Ovary (tissue), 10 donors: ENCODE measurements at places on chromosomes 11 and 22. TPM values are rescaled to one million over a fixed set of nuclear protein-coding genes. Genes with fewer than 3 reads are reported as not detected.

DNA sequence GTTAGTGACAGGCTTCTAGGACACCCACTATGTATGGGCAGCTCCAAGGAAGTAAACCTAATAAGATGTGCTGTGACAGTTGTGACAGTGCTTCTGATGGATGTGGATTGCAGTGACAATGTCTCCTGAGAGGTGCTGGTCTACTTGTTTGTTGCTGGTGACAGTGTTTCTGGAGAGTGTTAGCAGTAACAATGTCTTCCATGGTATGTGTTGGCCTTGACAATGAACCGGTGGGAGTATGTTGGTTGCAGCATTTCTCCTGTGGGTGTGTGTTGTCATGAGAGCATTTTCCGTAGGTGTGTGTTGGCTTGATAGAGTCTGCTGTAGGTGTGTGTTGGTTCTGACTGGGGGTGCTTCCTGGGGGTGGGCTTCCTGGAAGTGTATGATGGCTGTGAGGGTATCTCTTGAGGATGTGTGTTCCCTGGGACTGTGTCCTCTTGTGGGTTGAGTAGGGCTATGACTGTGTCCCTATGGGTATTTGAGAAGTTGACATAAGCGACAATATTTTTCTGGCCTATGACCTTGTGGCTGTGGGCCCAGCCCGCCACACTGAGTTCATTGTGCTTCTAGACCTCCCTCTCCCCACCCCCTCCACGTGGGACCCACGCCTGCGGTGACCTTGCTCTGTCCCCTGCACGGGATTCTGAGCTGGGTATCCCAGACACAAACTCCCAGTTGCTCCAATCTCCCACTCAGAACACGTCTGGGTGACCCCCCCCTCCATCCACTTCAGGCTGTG lies 1.2 kb downstream of the DCHS1 start:
- peak overlapping the region; percentile 53 for H3K4me3 ChIP-seq
- peak overlapping the region; percentile 58 for H3K27ac ChIP-seq
- no peaks in the 10 kb centered on the region for H3K36me3 ChIP-seq
- no peaks in the 10 kb centered on the region for H3K27me3 ChIP-seq
- DNase-seq = no peak
- peaks cover 8% of the 10 kb centered on the region for H3K4me1 ChIP-seq

CRYBB1 gene
- 0.30 TPM for total RNA-seq

MYBPC3 gene
- not detected for total RNA-seq

OR51I1 gene
- 0.25 TPM for total RNA-seq

DNA sequence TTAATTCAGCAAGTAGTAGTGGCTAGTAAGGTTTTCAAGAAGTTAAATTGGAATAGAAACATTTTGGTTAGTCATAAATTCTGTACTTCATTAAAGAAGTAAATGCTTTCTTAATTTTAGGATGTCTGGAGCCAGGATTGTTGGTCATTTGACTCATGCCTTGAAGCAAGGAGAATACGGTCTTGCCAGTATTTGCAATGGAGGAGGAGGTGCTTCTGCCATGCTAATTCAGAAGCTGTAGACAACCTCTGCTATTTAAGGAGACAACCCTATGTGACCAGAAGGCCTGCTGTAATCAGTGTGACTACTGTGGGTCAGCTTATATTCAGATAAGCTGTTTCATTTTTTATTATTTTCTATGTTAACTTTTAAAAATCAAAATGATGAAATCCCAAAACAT lies 25.8 kb downstream of the ACAT1 start:
- no peak for DNase-seq
- no peak overlapping the region for H3K27ac ChIP-seq
- H3K27me3 ChIP-seq = no peaks in the 10 kb centered on the region
- no peak overlapping the region for H3K4me3 ChIP-seq

- DNase-seq = no peak
- H3K36me3 ChIP-seq = no peaks in the 10 kb centered on the region
- no peaks in the 10 kb centered on the region for H3K27me3 ChIP-seq
These were observed 8.5 kb downstream of the DCHS1 start for GRCh38 chr11:6646918-6647679.

- H3K4me3 ChIP-seq = no peak overlapping the region
- no peak for DNase-seq
- no peaks in the 10 kb centered on the region for H3K27me3 ChIP-seq
- no peaks in the 10 kb centered on the region for H3K4me1 ChIP-seq
- H3K36me3 ChIP-seq = no peaks in the 10 kb centered on the region
- H3K27ac ChIP-seq = no peak overlapping the region
These were observed 293.2 kb downstream of the SWAP70 start for GRCh38 chr11:9957072-9957471.

C1QTNF5 gene
- 10.8 TPM for total RNA-seq

GRCh38 chr11:114258696-114259095 lies 37.5 kb upstream of the NNMT start:
- no peaks in the 10 kb centered on the region for H3K36me3 ChIP-seq
- H3K27ac ChIP-seq = peak overlapping the region; percentile 94
- H3K4me1 ChIP-seq = peaks cover 8% of the 10 kb centered on the region
- no peaks in the 10 kb centered on the region for H3K27me3 ChIP-seq

DNA sequence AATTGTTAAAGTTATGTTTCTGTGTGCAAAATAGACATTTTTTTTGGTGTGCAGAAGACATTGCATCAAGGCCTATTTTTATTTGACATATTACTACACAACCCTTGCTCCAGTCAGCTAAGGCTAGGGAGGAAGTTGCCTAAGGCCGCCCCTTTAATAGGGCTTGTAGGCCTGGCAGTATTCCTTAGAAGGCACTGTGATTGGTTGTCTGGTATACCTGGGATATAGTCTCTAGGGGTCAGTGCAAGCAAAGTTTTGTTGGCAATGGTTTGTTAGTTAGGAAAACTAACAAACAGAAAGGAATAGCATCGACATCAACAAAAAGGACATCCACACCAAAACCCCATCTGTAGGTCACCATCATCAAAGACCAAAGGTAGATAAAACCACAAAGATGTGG lies 16.9 kb downstream of the CCDC15 start:
- DNase-seq = no peak
- H3K4me1 ChIP-seq = no peaks in the 10 kb centered on the region
- H3K27me3 ChIP-seq = no peaks in the 10 kb centered on the region
- H3K4me3 ChIP-seq = no peak overlapping the region

SHISA8 gene
- total RNA-seq = 0.46 TPM

GRCh38 chr11:131653260-131653659 lies 282.8 kb downstream of the NTM start:
- H3K36me3 ChIP-seq = no peaks in the 10 kb centered on the region
- no peak overlapping the region for H3K4me3 ChIP-seq
- no peaks in the 10 kb centered on the region for H3K4me1 ChIP-seq

TUB gene
- 22.3 TPM for total RNA-seq

OSM gene
- total RNA-seq = 1.2 TPM

NXPE1 gene
- total RNA-seq = 0.15 TPM

DNA sequence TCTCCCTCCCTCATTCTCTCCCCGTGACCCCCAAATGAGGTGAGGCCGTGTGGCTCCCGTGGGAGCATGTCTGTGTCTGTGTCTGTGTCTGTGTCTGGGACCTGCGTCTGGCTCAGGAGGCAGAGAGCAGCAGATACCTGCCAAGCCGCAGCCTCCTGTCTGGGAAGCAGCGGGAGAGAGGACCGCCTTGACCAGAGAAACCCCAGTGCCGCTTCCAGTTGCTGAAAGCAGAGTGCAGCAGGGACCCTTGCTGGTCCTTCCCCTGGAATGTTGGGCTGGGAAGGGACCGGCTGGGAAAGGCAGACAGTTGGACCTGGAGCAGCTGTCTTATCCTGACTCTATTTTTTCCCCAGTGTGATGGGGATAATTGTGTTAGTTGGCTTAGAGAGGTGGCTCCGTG lies 525 bp downstream of the CSDC2 start:
- peak overlapping the region; percentile 61 for H3K4me3 ChIP-seq
- peak; percentile 65 for DNase-seq
- no peaks in the 10 kb centered on the region for H3K27me3 ChIP-seq
- H3K27ac ChIP-seq = peak overlapping the region; percentile 98
- H3K4me1 ChIP-seq = peaks cover 25% of the 10 kb centered on the region

DNA sequence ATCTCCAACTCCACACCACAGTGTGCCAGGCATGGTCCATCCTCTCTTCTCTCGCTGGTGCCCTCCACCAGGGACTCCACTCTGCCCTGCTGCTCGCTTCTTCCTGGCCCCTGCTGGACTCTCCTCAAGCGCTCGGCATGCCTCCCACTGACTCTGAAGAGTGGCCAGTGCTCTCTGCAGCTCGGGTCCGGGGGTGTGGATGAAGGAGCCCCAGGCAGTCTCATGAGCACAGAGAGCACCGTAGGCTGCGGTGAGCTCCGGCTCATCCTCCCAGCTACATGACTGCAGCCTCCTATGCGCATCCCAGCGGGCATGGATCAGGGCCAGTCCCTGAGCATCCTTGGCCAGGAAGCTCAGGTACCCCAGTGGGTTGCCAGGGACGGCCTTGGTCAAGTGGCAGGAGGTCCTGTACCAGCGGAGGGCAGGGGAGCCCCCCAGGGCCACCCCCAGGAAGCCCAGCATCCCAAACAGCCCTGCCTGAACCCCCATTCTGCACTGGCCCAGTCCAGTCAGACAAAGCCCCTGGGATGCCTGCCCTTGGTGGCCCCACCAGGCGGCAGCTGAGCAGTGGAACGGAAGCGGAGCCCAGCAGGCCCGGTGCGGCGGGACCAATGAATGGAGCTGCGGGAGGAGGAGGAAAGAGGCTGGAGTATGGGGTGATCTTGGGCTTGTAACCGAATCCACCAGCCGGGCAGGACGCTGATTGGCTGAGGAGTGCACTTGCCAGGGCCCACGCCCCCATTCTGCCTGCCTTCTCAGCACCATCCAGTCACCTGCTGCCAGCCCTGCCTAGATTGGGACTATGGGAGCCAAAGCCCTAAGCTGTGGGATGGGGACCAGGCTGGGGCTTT lies at the start of gene PLA2G3:
Gene PLA2G3 (minus strand): TSS at position 643 of the 851 bp plus-strand sequence. CDS start 154 bp downstream, at position 489.
- H3K36me3 ChIP-seq = no peaks in the 10 kb centered on the region
- H3K4me1 ChIP-seq = no peaks in the 10 kb centered on the region
- H3K27me3 ChIP-seq = no peaks in the 10 kb centered on the region
- DNase-seq = no peak
- no peak within 1 kb of the TSS for H3K4me3 ChIP-seq

DNA sequence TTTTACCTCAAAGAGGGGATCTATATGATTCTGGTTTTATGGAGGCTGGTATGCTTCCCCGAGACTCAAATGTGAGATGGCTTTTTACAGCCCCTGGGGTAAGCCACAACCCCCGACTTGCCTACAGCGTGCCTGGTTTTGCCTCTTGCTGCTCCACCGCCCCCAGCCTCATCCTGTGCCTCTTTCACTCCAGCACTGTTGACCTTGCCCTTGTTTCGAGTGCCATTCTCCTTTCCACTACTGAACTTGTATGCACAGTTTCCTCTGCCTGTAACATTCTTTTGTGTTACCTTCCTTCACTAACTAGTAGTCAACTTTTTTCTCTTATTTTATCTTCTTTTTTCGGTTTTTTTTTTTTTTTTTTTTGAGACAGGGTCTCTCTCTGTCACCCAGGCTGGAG lies 219.0 kb upstream of the ZBED5 start:
- no peaks in the 10 kb centered on the region for H3K27me3 ChIP-seq
- no peaks in the 10 kb centered on the region for H3K4me1 ChIP-seq
- no peaks in the 10 kb centered on the region for H3K36me3 ChIP-seq
- no peak overlapping the region for H3K4me3 ChIP-seq
- no peak for DNase-seq
- H3K27ac ChIP-seq = no peak overlapping the region

- H3K27ac ChIP-seq = no peak overlapping the region
- no peaks in the 10 kb centered on the region for H3K4me1 ChIP-seq
- H3K4me3 ChIP-seq = no peak overlapping the region
- DNase-seq = no peak
These were observed 8.2 kb downstream of the ABCG4 start for GRCh38 chr11:119157063-119157462.

DNA sequence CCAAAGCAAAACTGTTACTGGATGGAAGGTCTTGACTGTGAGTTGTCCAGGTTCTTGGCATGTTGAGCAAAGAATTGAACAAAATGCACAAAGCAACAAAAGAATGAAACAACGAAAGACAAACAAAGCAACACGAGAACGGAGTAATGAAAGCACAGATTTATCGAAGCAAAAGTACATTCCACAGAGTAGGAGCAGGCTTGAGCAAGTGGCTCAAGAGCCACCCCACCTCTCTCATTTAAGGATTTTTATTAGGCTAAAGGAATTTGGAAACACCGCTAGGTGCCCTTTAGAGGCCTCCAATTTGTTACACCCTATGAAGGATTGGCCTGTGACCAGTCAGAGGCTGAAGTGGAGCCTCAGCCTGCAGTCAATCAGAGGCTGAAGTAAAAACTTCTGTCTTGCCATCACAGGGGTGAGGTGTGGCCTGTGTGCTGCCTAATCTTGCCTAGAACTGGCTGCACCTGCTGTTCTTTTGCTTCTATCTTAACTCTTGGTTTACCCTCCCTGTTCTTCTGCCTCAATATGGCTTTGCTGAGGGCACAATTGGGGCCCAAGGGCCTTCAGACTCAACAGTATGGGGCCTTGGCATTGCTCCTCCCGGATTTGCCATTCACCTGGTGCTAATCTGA lies 59.4 kb upstream of the FTH1 start:
- no peak overlapping the region for H3K4me3 ChIP-seq
- no peak for DNase-seq
- H3K4me1 ChIP-seq = no peaks in the 10 kb centered on the region
- no peaks in the 10 kb centered on the region for H3K27me3 ChIP-seq

DNA sequence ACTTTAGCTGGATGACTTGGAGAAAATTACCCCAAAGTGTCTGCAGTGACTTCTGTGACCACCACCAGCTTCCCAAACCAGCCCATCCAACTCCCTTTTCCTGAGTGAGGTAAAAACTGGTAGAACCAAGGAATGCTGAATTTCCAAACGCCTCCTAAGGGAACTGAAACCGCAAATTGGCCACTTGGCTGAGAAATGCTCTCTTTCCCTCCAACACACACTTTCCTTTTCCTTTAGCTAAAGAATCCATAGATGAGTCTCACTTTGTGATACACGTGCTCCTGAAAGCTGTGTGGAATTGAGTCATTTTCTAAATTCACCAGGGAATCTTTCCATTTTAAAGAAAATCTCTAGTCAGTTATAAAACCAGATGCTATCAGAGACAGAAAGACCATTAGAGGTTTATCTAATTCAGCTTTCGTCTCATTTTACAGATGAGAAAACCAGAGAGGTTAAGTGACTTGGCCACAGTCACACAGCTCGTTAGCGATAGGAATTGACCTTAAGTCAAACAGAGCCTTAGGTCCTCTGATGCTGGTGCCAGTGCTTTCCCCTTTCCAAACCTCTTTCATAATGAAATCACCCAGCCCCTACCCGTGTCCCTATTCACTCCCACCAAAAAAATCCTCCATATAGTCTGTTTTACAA lies 137.2 kb downstream of the COMMD9 start:
- no peak overlapping the region for H3K27ac ChIP-seq
- no peak for DNase-seq
- H3K36me3 ChIP-seq = no peaks in the 10 kb centered on the region
- peaks cover 29% of the 10 kb centered on the region for H3K4me1 ChIP-seq

GRCh38 chr11:119788096-119788883 lies 59.3 kb upstream of the NECTIN1 start:
- no peaks in the 10 kb centered on the region for H3K27me3 ChIP-seq
- H3K27ac ChIP-seq = no peak overlapping the region
- DNase-seq = no peak
- no peaks in the 10 kb centered on the region for H3K36me3 ChIP-seq
- no peaks in the 10 kb centered on the region for H3K4me1 ChIP-seq

KCTD14 gene
- total RNA-seq = 0.24 TPM

- no peaks in the 10 kb centered on the region for H3K27me3 ChIP-seq
- peak; percentile 14 for DNase-seq
- no peak overlapping the region for H3K27ac ChIP-seq
- peaks cover 32% of the 10 kb centered on the region for H3K4me1 ChIP-seq
- no peak overlapping the region for H3K4me3 ChIP-seq
These were observed 76.0 kb upstream of the KCNQ1OT1 start for GRCh38 chr11:2775626-2776350.
